Activated CD4-positive, alpha-beta T cell treated with anti-CD3 and anti-CD28 coated beads for 36 hours (primary cell): ENCODE measurements at places on chromosomes 4 and X. TPM values are rescaled to one million over a fixed set of nuclear protein-coding genes. Genes with fewer than 3 reads are reported as not detected.

Gene EDA2R
- total RNA-seq, result 0.93 TPM

GRCh38 chrX:51760657-51761056 is 17.4 kb downstream of the GSPT2 start:
- no peak overlapping the region for H3K4me3 ChIP-seq
- no peaks in the 10 kb centered on the region for H3K36me3 ChIP-seq
- no peaks in the 10 kb centered on the region for H3K27me3 ChIP-seq
- no peak for DNase-seq
- no peaks in the 10 kb centered on the region for H3K4me1 ChIP-seq

- DNase-seq, result no peak
- no peaks in the 10 kb centered on the region for H3K36me3 ChIP-seq
Observed at GRCh38 chr4:52813546-52813945, 48.6 kb upstream of the RASL11B start.

DNA sequence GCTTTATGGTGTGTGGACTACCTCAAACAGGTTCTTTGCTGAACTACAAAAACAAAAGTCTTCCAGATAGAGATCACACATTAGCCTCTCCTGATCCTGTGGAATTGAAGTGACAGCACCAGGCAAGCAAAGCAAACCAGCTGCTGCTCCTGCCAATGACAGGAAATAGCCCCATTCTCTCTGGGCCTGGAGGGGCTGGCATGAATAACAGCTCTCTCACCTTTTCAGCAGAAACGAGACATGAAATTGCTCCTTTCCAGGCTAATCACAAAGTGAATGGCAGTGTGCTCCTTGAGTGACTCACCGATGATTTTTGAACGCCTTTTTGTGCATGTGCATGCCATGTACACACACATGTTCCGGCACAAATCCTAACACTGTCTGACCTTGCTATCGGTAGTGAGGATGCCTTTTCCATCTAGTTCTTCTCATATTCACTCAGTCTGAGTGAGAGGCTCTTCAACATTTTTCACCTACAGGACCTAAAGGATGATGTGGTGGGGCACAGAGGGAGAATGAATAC is 24.4 kb downstream of the MFAP3L start:
- no peak overlapping the region for H3K4me3 ChIP-seq
- no peak for DNase-seq
- peaks cover 2% of the 10 kb centered on the region for H3K27me3 ChIP-seq
- H3K27ac ChIP-seq, result no peak overlapping the region

- H3K27me3 ChIP-seq, result no peaks in the 10 kb centered on the region
- peaks cover 68% of the 10 kb centered on the region for H3K36me3 ChIP-seq
- peaks cover 56% of the 10 kb centered on the region for H3K4me1 ChIP-seq
- H3K4me3 ChIP-seq, result peak overlapping the region; percentile 90
- peak; percentile 89 for DNase-seq
- peak overlapping the region; percentile 95 for H3K27ac ChIP-seq
Observed at GRCh38 chr4:2935762-2936743, 27.2 kb downstream of the NOP14 start.

DNA sequence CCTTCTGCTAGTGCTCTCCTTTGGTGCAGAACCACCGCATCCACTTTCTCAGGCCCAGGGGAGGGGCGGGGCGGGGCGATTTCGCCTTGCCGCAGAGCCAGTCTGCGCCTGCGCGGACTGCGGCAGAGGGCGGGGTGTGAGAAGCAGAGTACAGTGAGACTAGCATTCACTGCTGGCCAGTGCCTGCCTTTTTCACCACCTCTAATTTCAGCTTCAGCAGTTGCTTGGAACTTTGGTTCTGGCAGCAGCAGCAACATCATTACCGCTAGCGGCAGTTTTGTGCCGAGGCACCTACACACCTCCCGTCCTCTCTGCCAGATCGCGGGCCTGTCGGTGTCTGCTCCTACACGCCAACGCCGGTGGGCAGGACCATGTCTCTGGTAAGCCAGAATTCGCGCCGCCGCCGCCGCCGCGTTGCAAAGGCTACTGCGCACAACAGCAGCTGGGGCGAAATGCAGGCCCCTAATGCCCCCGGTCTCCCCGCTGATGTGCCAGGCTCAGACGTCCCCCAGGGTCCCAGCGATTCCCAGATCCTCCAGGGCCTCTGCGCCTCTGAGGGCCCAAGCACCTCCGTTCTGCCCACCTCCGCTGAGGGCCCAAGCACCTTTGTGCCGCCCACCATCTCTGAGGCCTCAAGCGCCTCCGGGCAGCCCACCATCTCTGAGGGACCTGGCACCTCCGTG is at the start of gene MAGEE1:
TSS of gene MAGEE1 (plus strand) at position 151 of the 683 bp plus-strand sequence. CDS start at position 372, 221 bp downstream.
- H3K4me3 ChIP-seq, result peak within 1 kb of the TSS; percentile 79
- H3K27me3 ChIP-seq, result no peaks in the 10 kb centered on the region
- DNase-seq, result peak; percentile 86
